ENCODE measurements at places on chromosomes 1 and 21.

- DNase-seq, result no peak
These were observed 114.6 kb upstream of the ATP1B1 start for GRCh38 chr1:168991667-168992475.

GRCh38 chr1:73909043-73909562 lies 288.9 kb downstream of the LRRIQ3 start:
- no peak for DNase-seq

DNA sequence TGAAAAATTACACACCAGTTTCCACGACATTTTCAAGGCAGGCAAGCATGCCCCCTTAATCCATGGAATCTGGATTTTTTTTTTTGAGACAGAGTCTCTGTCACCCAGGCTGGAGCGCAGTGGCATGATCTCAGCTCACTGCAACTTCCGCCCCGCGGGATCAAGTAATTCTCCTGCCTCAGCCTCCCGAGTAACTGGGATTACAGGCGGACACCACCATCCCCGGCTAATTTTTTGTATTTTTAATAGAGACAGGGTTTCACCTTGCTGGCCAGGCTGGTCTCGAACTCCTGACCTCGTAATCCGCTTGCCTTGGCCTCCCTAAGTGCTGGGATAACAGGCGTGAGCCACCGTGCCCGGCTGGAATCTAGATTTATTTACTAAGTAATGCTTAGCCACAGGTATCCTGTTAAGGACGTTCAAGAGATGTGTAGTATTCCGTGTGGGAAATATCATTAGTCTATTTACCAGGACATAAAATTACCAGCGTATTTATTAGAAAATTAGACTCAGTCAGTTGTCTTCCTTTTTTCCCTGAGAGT lies 2.5 kb downstream of the IFI44 start:
- no peak for DNase-seq

DNA sequence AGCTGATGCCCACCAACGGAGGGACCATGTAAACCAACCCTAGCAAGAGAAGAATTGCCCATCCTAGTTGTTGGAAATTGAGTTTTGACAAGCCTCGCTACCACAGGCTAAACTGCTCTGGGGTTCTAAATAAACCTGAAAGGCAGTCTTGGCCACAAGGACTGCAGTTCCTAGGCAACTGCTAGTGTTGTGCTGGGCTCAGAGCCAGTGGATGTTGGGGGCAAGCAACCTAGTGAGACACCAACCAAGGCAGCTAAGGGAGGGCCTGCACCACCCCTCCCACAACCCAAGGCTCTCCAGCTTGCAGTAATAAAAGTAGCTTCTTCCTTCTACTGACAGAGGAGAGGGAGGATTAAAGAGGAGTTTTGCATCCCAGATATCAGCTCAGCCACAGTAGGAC lies 102.4 kb upstream of the PKN2 start:
- DNase-seq, result no peak

GRCh38 chr1:97271916-97272788 lies 550.6 kb downstream of the PTBP2 start:
- DNase-seq, result no peak

GRCh38 chr1:218402786-218403120 lies 57.6 kb downstream of the TGFB2 start:
- no peak for DNase-seq

DNA sequence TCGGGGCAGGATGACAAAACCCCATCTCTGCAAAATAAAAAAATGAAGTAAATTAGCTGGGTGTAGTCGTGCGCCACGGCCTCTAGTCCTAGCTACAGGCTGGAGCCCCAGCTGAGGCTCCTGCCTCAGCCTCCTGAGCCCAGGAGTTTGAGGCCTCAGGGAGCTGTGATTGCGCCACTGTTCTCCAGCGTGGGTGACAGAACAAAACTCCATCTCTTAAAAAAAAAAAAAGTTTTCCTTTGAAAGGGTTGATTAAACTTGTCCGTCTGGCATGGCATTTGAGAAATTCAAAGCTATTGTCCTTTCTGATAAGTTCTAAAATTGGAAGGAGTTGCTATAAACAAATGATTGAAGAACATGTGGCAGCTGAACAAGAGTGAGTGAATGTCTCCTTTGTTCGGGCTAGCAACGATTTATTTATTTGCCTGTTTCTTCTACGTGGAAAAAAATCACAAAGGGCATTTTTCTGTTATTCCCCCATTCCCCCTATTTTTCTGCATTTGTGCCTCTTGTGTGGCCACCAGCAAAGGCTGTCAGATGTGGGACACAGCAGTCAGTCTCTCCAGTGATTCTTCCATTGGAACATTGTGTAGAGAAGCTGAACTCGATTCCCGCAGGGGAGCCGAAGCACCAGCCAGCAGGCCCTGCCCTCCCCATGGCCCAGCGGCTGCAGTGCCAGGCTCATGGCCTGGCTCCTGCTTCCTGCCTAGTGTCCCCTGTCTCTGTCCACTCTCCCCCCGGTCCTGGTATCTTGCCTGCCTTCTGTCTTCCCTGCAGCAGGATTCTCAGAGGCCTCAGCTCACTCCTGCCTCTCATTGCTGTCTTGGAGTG lies 21.5 kb upstream of the PWP2 start:
- DNase-seq, result no peak

DNA sequence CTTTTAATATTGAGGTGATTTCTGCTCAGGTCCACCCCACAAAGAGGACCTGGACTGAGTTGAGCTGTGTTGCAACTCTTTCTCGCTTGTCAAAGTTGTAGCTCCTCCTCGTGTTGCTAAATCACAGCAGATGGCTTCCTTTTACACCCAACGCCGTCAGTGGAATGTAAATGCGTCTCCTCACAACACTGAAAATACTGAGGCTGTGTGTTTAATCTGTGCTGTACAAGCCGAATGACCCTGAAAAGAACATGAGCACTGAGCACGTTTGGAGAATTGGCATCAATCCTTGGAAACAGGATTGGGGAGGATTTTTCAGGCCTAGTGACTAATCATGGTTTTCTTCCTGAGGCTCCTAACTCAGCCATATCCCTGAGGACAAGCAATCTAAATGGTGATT lies 196.0 kb downstream of the CRB1 start:
- DNase-seq, result no peak

DNA sequence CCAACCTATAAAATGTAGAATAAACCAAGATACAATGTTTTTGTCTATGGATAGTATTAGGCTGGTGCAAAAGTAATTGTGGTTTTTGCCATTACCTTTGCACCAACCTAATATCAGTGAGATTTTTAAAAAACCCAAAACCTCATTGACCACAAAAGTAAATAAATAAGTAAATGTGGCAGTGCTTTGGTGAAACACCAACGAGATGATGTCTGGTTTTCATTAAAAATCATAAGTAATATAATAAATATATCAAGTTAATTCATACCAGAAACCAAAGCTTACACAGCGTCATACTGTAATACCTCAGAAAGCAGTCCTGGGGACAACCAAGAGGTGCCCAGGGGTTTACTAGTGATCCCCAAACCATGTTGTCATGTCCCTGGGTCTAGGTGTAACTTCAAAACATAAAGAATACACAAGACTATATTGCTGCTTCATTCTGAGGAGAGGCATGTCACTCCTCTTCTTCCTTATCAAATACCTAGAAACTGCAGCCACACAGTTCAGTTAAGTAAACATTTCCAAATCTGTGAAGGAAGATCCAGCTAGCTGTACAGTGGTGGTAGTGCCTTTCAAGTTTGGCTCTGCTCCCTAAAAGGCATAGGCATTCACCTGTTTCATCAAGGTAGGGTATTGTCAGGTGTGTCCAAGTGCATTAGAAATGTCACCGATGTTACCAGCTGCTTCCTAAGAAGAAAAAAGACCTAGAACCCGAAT lies 51.6 kb upstream of the ZC3H11B start:
- no peak for DNase-seq

Data from stimulated activated CD8-positive, alpha-beta memory T cell treated with anti-CD3 and anti-CD28 coated beads, Interleukin-15, amount 100 ng/mL, for 1 hour (primary cell).